ENCODE measurements at places on chromosomes 11 and 22.

DNA sequence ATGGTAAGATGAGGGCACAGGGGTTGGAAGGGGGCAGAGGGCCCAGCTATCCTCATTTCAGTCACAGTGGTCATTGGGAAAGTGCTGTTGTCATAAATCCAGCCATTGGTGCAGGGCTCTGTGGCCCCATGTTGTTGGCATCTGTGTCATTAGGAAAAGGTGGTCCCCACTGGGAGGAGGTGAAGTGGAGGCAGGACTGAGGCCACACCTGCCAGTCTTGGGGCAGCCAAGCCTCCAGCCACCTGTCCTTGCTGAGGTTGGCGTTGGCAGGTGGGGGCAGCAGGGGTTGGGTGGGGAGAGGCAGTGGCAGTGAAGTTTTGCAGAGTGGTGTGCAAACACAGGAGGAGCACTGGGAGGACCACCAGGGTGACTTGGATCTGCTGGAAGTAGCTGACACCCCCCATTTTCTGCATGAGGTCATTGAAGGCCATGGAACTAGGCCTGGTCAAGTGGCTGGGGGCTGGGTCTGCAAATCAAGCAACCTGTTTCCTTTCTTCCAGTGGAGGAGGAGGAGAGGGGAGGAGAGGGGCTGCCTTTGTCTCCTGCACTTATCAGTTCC, 25.3 kb downstream of the SLC22A6 start:
- DNase-seq, result no peak

DNA sequence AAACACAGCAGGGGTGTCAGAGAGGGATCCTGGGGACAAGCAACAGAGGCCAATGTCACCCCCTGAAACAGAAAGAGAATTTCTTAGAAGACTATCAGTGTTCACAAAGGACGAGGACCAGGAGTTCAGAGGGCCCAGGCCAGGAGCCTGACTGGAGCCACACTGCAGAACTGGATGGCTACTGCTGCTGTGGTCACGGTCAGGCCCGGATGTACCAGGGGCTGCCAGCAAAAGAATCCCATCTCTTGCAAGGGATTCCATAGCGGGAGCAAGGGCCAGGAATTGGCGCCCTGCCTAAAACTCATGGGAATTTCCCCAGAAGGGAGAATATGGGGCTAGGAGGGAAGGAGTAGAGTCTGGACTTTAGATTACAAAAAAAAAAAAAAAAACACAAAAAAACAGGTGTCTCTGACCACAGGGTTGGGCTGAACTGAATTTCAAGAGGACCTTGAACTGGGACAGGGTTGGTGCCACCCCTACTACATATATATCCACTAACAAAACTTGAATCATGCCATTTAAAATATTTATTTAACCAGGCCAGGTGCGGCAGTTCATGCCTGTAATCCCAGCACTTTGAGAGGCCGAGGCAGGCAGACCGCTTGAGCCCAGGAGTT, 15.7 kb upstream of the KCTD14 start:
- DNase-seq, result no peak

GRCh38 chr22:39152024-39152510, 413 bp downstream of the CBX7 start:
- no peak for DNase-seq

GRCh38 chr11:44695169-44695833, 31.5 kb upstream of the TSPAN18 start:
- DNase-seq, result no peak

DNA sequence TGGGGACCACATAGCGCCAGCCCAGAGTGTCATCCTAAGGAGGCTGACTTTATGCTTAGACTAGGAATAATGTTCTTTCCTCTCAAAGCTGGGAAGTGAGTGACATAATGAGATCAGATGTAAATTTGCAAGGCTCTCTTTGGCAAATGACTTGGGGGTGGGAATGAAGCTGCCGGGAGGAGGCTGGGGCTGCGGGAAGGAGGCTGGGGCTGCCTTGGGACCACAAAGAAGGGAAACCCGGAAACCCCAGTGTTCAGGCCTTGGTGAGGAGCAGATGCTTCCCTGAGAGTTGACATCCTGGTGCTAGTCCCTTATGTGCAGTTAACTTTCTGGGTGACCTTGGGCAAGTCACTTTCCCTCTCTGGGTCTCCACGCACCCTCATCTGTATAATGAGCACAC, 182.0 kb downstream of the CHST1 start:
- DNase-seq, result no peak

- DNase-seq, result no peak
Measured at GRCh38 chr22:31954535-31955523, 10.5 kb downstream of the YWHAH start.

- DNase-seq, result no peak
Measured at GRCh38 chr11:38593649-38594048, 1995.6 kb upstream of the RAG2 start.

DNA sequence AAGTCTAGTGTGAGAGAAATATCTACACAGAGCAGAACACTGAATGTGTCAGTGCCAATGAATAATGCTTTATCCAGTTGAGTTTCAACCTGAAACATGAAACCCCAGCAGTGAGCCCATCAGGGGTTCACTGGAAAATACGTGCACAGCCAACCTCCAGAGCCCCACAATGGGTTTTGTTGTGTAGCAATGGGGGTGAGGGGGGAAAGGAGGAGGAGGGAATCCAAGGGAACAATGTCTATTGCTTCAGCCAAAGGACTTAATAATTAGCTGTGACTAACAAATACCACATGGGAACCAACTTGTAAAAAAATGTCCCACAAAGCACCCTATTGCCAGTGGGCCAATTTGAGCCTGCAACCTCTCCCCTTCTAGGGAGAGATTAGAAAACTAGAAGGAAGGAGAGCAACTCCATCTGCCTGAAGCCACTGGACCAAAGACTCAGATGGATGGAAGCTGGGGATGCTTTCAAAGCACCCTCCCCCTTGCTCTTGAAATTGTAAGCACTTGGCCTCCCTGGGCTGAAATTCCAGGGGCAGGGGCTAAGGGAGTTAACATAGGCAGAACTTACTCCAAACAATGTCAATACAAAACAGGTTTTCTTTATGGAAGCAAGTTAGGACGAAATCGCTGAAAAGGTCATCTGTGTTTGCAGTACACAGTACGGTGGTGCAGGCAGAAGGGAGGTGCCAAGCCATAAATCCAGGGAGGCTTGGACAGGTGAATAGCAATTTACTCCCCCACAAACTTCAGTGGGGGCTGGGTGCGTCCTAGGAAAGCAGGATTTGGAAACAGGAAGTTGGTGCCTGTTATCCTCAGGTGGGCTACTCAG, 99.8 kb downstream of the ARL14EP start:
- DNase-seq, result no peak

DNA sequence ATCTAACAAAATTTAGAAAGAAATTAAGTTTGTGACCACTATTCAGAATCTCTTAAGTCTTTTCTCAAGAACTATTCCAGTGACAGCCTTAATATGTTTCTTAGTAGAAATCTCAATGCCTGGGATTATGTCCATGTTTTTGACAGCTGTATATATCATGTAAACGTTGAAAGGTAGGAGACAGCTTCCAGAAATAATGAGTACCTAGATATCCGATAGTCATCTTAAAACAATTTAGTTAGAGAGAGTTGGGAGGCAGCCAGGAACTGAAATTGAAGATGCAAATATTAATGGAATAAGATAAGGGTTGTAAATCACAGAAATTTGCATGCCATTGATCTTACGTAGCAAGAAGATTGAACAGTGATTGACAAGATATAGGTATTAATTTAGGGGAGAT, 955.2 kb downstream of the JRKL start:
- no peak for DNase-seq

- no peak for DNase-seq
Measured at GRCh38 chr11:73653996-73654395, 7.6 kb downstream of the PLEKHB1 start.

DNA sequence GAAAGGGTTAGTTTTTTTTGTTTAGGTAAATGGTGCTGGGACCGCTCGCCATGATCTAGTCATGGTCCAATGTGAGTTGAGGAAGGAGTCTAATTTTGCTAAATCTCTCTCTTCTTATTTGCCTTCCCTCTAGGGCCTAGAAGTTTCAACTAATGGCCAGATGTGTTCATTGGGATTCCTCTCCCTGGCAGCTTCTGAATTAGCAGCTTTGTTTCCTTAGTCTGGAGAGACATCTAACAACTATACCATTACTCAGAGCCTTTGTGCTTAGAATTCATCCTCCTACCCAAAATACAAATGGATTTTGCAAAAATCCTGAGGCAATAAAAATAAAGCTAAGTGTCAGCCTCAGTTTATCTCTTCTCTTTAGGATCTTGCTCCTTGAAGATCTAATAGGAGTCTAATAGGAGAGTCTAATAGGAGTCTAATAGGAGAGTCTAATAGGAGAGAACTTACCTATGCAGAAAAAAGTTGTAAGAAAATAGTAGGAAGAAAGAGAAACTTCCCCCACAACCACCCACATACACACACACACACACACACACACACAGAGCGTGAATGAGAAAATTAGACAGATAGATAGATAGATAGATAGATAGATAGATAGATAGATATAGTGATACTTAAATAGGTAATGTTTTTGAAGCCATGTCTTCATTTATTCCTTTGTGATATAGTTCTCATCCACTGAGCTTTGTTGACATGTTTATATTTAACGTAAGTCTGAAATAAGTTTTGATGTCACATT, 980.5 kb upstream of the CNTN5 start:
- DNase-seq, result no peak

GRCh38 chr22:19289475-19290161, 1.9 kb downstream of the CLTCL1 start:
- no peak for DNase-seq
